T-cell (primary cell): ENCODE measurements at places on chromosomes 13 and 19. TPM values are rescaled to one million over a fixed set of nuclear protein-coding genes. Genes with fewer than 3 reads are reported as not detected.

DNA sequence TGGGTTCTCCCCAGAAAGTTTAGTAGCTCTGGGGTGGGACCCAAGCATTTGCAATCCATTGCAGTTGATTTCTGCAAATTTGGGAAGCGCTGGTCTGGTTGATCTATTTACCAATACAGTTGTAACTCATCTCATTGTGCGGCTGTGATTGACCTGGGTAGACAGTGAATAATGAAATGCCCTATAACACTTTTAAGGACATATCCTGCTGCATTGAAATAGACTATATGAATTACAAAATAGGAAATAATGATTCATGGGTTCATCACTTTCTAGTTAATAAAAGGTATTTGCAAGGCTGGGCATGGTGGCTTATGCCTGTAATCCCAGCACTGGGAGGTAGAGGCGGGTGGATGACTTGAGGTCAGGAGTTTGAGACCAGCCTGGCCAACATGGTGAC lies 59.0 kb upstream of the FARP1 start:
- no peak for DNase-seq

CD209 gene
- total RNA-seq: not detected

TEKTIP1 gene
- 10.3 TPM for total RNA-seq

DNA sequence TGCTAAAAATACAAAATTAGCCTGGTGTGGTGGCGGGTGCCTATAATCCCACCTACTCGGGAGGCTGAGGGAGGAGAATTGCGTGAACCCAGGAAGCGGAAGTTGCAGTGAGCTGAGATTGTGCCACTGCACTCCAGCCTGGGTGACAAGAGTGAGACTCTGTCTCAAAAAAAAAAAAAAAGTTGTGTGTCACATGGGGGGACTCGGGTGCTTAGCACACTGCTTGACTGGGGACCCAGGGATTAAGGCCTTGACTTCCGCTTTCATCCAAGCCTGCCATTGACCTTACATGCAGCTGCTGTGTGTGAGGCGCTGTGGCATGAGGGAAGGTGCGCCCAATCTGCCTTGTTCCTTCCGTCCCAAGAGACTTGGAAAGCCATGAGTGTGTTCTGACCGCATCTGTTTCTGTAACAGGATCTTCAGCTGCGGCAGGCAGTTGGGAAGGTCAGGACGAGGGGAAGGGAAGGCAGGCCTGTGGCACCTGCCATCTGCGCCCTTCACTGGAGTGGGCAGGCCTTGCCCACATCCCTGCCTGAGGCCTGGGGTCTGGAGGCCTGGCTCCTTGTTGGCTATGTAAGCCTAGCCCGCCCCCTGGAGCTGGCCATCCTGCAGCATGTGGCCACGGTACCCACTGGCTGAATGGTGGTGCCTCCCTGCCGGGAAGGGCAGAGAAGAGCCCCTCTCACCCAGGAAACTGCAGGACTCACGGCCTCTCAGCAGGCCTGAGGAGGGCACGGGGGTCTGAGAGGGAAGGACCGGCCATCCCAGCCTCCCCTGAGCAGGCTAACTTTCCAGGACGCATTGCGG lies 23.0 kb downstream of the PPP1R37 start:
- DNase-seq: no peak

LMTK3 gene
- total RNA-seq: 23.5 TPM

ZNF414 gene
- total RNA-seq: 43.6 TPM

DNA sequence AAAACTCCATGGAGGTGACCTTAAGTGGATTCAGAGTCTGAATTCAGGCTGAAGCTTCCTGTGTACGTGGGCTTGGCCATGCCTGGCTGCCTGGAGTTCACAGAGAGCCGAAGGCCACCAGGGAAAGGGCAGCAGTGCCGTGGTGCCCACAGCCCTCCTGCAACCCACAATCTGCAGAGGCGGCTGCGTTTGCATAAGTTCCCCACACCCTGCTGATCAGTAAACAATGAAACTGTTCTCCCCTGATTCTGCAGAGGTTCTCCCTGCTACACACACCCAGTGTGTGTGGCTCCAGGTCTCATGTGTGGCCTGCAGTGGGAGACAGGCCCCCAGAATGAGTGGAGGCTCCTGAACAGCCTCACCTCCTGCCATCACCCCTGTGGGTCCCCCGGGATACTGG lies 126.9 kb upstream of the SLC7A1 start:
- no peak for DNase-seq

- no peak for DNase-seq
These were observed 324.4 kb downstream of the LMO7 start for GRCh38 chr13:75960538-75960994.

GRCh38 chr19:6970443-6970842 lies 50.8 kb downstream of the MBD3L2B start:
- DNase-seq: peak; percentile 24

GRCh38 chr13:39893808-39894207 lies 238.3 kb downstream of the COG6 start:
- DNase-seq: no peak
